SK-N-MC (cell line): ENCODE measurements at places on chromosomes 1 and 21.

DNA sequence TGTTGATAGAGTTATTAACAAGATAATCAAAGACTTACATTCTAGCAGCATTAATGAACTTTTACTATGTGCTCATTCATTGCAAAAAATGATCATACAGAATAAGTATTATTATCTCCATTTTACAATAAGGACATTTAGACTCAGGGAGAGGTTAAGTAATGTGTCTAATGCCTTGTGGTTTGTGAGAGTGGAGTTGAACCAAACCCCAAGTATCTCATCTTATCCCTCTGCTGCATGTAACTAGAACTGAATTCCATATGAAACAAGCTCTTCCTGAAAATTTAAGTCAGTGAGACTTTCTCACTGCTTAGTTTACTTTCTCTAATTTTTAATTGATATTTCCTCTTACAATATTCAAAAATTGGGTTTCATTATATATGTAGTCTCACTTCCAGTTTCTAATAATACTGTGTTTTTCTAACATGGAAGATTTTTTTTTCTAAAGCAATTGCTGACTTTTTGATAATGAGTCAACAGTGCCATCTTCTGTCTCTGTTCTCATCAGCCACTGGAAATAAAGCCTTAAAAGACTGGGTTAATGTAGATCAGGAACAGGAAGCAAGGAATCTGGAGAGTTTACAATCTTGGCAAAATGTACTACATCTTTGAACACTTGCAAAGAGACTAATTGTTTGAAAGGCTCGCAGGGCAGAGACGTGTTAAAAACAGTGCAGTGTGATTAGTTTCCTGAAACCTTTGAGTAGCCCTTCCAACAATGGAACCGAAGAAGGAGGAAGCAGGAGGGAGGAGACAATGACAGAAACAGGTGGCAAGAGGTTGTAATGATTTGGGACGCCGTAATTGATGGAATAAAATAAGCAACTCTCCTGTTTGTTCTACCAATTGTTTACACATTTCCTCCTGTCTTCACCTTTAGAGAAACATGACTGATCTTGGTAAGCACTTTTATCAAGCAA, 567.6 kb downstream of the MRPL39 start:
- peak; percentile 34 for DNase-seq

- no peak for DNase-seq
Observed at GRCh38 chr1:36464605-36465393, 615 bp upstream of the MRPS15 start.

GRCh38 chr1:235933017-235933765, 66.5 kb upstream of the LYST start:
- DNase-seq = no peak

DNA sequence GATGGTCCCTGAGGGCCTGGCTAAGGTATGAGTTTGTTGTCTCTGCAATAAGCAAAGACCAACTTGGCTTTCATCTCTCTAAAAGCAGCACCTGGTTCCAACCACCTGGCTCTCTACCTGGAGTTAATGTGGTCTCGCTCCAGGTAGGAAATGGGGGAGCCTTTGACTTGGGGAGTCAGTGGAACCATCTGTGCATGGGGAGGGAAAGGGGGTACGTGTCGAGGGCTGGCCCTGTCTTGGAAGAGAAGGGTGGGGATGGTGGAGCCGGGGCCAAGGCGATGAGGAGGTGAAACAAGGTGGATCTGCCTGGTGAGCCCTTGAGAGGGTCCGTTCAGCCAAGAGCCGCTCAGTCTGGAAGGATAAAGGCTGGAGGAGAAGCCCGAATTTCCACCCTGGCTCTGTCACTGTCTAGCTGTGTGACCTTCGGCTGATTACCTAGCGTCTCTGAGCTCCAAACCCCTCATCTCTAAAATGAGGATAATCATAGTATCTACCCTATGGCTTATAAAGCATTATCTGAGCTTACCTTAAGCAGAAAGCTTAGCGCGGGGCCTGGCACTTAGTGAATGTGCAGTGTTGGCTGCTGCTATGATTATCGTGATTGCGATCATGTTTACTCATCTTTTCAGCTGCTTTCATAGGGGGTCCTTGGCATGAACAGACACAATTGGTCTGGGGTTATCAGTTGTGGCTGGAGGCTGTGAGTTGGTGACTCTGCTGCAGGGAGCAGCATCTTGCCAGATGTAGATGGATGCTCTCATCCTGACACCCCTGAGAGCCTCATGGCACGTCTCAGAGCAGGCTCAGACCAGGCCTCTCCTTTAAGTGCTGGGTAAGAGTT, 78.7 kb downstream of the ACTL8 start:
- DNase-seq = no peak

GRCh38 chr1:19708567-19709110, 44.0 kb downstream of the HTR6 start:
- DNase-seq = no peak

GRCh38 chr21:32215306-32215685, 63.6 kb downstream of the MIS18A start:
- DNase-seq = no peak

DNA sequence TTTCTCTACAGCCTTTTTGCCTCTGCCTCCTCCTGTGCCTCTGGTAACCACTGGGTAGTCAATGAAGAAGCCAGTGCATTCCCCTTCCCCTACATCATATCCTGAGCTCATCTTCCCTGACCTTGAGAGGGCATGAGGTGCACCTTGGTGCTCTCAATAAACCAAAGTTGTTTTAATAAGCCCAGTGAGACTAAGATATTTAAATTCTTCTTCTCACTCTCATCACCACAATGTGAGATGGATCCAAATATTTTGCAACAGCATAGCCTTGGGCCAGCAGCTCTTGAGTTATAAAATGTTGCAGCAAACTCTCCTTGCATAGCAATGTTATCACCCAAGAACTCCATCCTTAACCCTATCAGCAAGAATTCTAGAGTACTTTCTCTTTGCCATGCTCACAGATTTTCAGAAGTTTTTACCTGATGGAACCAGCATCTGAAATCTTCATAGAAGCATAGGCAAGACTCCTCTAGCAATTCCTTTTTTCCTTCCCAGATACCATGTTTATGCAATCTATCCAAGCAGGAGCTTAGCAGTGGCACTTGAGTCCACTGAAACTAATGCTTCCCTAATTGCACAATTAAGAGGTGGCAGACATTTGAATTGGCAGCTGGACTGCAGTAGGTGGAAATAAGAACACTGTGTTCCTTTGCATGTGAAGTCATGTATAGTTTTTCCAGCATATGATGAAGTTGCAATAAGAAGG, 36.8 kb downstream of the CDC7 start:
- no peak for DNase-seq

GRCh38 chr1:86416343-86416742, 7.6 kb upstream of the CLCA2 start:
- DNase-seq = no peak

- DNase-seq = no peak
Observed at GRCh38 chr21:33383056-33383888, 19.9 kb upstream of the IFNGR2 start.

DNA sequence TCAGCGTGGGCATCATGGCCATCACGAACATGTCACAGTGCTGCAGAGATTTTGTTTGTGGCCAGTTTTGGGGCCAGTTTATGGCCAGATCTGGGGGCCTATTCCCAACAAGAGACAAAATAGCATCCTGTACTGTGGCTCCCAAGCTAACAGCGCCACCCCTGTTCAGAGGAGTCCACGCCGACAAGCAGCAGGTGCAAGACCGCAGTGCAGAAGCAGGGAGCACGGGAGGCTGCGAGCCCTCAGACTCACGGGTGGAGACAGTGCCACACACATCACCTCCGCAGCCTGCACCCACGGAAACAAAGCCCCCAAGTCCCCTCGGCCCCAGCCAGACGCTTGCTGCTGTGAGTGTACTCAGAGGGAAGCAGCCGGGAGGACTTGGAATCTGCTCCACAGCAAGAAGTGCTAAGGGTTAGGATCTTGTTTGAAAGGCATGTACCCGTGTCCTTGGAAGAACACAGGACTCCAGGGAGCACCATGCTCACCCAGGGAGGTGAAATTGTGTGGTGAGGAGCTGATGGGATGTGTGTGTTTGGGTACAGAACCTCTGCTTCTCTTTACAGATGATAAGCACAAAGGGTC, 7.1 kb downstream of the TCP10L start:
- DNase-seq = no peak

DNA sequence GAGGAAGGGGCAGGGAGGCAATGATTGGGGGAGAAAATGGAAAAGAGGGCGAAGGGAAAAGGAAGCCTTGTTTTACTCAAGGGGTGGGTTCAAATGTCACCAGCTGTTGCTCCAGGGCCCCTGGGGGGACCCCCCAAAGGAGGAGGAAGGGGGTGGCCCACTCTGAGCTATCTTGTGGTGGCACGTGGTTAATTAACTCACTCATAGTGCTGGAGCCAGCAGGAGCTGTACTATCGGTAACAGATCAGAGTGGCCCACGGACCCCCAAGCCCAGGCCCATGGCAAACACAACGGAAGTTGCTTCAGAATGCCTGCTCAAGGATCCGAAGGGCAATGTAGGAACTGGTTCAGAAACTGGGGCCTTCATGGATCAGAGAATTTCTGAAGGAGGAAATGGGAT, 7.2 kb downstream of the TFF2 start:
- DNase-seq = no peak

GRCh38 chr1:88877382-88877825, 14.0 kb downstream of the GTF2B start:
- no peak for DNase-seq
